Endothelial cell of umbilical vein (primary cell): ENCODE measurements at places on chromosomes 6 and 20. TPM values are rescaled to one million over a fixed set of nuclear protein-coding genes. Genes with fewer than 3 reads are reported as not detected.

Gene TCF21
- total RNA-seq = not detected in 2 replicates

DNA sequence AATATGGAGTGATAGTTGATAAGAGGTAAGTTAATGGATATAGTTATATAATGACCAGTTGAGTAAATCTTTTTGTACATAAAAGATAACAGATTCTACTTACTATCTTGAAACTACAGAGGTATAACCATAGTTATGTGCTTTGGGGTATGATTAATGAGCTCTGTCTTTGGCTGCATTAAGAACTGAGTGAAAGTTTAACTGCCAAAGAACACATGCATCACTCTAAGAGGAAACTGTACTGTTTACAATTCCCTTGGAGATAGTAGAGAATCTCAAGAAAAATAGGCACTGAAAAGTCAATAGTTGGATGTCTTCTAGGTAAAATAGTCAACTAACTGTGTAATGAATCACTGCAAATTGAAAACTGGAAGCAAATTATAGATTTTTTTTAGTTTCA, 1129.5 kb downstream of the EPHA7 start:
- no peaks in the 10 kb centered on the region for H3K27me3 ChIP-seq
- no peak for DNase-seq
- H3K36me3 ChIP-seq = no peaks in the 10 kb centered on the region
- no peaks in the 10 kb centered on the region for H3K4me1 ChIP-seq

DNA sequence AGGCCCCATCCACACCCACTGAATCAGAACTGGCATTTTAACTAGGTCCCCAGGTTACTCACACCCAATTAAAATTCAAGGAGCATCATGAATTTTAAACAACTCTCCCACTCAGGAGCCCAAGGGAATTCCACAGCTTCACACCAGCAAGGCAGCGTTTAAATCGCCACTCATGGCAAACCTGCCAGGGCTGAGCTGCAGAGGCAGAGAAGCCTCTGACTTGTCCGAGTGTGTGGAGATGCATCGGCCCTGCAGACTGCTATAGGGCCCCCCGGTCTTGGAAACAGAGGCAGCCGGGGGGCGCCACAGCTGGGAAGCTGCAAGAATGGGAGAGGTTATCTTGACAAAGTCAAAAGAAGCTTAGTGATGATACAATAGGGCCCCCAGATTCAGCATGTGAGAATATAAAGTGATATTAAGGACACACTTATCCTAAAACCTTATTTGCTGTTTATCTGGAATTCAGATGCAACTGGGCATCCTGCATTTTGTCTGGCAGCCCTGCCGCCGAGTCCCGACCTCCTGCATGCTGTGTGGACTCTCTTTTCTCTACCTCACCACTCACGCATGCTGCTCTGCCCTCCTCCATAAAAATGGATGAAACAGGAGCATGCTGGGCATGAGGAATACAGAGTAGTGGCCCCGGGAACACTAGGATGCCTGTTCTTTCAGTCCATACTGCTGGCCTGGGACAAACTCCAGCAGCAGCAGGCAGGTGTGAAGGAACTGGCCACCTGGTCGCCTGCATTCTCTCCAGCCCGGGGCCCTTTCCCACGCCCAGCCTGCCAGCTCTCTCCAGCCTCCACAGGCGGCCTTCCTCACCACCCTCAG, 126.1 kb downstream of the PXDC1 start:
- no peak overlapping the region for H3K27ac ChIP-seq
- H3K36me3 ChIP-seq = no peaks in the 10 kb centered on the region
- no peak overlapping the region for H3K4me3 ChIP-seq
- no peaks in the 10 kb centered on the region for H3K4me1 ChIP-seq
- DNase-seq = no peak

GRCh38 chr20:19275630-19276071, 63.2 kb downstream of the SLC24A3 start:
- H3K27me3 ChIP-seq = no peaks in the 10 kb centered on the region
- no peaks in the 10 kb centered on the region for H3K36me3 ChIP-seq
- no peak for DNase-seq
- no peaks in the 10 kb centered on the region for H3K4me1 ChIP-seq
- no peak overlapping the region for H3K4me3 ChIP-seq

DNA sequence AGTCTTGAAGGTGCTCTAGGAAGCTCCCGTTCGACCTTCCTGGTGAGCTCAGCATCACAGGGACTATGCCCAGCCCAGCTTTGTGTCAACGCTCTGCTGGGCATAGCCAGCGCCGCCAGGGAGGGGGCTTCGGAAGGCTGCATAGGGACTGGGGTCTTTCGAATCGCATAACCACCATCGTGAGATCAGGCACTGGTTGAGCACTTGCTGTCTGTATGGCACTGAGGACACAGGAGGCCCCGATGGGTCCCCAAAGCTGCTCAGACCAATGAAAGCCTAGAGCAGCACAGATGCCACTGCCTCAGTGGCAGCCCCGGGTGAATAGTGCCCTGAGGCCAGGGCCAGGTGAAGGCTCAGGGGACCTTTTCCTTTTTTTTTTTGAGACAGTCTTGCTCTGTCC, 96.7 kb downstream of the TAF4 start:
- H3K4me3 ChIP-seq = no peak overlapping the region
- no peak overlapping the region for H3K27ac ChIP-seq

Gene IYD
- not detected in 2 replicates for total RNA-seq
